CD4-positive, alpha-beta T cell (primary cell): ENCODE measurements at places on chromosomes 4 and X.
A peak's percentile ranks its signal among the peaks of the same experiment; 100 is the strongest.

GRCh38 chrX:39755143-39756032, 342.4 kb downstream of the BCOR start:
- no peak for DNase-seq

- DNase-seq = no peak
Observed at GRCh38 chr4:10203851-10204250, 87.3 kb upstream of the WDR1 start.

GRCh38 chr4:159508917-159509500, 406.1 kb downstream of the RAPGEF2 start:
- DNase-seq = no peak

DNA sequence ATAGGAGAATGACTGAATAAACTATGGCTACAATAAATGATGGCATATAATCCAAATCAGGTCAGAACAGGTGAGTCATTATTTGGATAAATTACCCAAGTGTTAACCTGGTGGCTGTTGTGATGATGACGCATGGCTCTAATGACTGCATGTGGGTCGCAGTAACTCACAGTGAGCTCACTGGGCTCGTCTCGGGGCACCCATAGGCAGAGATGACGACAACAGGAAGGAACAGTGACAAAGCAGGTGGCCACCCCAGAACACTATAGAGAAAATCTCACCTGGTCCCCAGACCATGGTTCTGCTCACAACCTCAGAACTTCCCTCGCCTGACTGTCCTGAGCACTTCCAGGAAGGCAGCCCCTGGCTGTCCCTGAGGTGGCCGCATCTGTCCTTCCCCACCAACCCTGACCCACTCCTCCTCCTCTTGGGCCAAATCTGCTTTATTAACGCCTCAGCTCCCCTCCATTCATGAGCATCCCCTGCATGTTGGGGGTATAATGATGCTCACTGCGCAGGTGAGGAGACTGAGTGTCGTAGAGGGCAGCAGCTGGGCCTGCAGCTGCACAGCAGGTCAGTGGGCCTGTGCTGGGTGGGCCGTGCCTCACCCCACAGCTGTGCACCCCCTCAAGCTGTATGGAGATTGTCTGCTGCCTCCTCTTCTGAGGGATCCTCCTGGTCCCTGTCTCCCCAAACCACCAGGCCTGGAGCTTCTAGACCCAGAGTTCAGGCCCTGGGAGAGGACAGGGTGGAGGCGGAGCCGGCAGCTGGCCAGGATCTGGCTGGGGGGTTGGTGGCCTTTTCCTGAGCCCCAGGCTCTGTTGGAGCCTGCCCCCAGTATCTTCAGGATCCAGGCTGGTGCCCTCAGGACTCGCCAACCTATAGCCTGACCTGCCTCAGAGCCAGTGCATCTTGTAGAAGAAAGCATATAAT, 30.9 kb upstream of the FAM156A start:
- no peak for DNase-seq

- DNase-seq = no peak
Observed at GRCh38 chr4:129326571-129327460, 230.9 kb downstream of the C4orf33 start.

DNA sequence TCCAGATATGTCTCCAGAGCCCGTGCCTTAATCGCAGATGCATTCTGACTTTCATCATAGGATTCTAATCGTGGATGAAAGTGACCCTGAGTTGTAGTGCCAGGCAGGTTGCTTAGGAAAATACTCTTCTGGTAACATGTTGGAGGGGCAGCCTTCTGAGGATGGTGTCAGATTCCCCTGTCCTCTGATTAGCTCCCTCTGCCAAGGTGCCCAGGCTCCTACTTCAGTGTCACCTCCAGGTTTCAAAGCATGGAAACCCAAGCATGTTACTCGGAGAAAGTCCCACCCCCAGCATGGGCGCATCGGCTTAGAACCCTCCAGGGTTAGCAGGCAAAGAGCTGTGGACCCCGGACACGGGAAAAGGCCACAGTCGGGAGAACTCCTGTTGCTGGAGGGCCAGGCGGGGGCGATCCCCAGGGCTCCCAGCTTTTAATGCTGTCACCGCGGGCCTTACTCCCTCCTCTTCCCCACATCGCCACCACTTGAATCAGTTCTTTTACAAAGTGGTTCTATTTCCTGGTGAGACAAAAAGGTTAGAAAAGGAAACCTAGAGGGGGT, 44.5 kb downstream of the TRIM2 start:
- no peak for DNase-seq

DNA sequence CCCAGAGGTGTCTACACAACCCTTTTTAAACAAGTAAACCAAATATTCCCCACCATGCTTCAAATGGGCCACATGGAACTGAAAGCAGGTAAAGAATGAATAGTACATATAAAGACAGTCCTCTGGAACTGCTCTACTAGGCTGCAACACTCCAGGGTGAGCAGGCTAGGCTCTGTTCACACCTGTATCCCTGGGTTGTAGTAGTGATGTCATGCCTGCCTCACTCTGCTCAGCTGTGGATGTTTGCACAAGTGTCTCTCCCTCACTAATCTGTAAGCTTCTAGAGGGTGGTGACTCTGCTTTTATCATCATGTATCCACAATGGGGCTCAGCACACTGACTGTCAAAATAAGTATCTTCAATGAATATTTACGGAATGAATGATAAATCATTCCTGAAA, 20.4 kb downstream of the LEF1 start:
- peak; percentile 49 for DNase-seq

DNA sequence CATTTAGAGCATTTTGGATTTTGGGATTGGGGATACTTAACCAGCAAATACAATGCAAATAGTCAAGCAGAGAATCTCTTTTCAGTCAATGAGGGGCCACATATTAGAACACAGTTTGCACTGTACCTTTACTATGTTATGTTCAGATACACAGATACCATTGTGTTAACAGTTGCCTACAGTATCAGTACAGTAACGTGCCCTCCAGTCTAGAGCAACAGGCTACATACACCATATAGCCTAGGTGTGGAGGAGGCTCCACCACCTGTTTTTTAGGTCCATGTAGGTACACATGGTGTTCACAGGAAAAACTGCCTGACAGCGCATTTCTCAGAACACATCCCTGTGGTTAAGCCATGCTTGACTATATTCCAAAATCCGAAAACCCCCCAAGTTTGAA, 9.1 kb downstream of the GRPEL1 start:
- no peak for DNase-seq

DNA sequence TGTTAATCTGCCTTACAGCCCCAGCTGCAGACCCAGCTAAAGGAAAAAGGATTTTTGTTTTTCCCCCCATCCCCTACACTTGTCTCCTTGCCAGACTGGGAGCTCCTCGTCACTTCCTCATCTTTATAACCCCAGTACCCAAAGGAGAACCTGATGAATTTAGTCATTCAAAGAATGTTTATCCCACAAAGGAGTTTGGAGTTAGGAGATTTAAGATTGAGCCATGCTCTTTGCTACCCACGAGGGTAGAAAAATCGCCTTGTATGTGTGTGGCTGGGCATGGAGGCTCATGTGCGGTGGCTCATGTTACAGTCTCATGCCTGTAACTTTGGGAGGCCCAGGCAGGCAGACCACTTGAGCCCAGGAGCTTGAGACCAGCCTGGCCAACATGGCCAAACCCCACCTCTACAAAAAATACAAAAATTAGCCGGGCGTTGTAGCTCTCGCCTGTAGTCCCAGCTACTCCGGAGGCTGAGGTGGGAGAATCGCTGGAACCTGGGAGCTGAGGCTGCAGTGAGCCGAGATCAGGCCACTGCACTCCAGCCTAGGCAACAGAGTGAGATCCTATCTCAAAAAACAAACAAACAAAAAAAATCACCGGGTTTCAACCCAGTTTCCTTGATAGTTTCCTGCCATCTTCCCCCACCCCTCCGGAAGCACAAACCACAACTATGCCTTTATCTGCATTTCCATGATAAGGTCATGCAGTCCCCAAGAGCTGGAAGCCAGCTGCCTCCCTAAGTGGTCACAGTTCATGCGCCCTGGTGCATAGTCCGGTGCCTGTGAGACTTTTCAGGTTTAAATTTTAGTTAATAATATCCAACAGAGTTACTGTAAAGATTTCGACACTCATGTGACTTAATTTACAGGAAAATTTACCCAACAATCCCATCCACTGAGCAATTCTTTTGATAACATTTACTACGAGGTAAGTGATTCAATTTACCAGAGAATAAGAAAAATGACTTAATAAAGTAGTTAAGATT, 1.5 kb downstream of the CFAP97 start:
- DNase-seq = peak; percentile 41

GRCh38 chrX:15953801-15954200, 99.2 kb upstream of the AP1S2 start:
- DNase-seq = no peak

GRCh38 chrX:107632346-107632745, 4.0 kb downstream of the PRPS1 start:
- DNase-seq = no peak

DNA sequence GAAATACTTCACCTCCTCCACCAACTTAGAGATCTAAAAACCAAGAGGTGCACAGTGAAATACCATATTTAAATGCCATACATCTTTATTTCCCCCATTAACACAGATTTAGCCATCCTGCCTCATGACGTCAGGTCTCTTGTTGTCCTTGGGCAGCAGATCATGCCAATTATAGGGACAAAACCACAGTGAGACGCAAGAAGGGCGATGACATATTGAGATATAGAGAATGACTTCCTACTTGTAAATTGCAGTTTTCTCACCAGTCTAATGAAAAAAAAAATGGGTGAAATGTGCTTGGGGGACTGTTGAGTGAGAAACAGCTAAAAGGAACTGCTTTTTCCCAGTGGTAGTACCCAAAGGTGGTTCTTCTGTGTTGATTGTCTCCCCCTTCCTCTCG, 24.3 kb downstream of the RS1 start:
- no peak for DNase-seq

DNA sequence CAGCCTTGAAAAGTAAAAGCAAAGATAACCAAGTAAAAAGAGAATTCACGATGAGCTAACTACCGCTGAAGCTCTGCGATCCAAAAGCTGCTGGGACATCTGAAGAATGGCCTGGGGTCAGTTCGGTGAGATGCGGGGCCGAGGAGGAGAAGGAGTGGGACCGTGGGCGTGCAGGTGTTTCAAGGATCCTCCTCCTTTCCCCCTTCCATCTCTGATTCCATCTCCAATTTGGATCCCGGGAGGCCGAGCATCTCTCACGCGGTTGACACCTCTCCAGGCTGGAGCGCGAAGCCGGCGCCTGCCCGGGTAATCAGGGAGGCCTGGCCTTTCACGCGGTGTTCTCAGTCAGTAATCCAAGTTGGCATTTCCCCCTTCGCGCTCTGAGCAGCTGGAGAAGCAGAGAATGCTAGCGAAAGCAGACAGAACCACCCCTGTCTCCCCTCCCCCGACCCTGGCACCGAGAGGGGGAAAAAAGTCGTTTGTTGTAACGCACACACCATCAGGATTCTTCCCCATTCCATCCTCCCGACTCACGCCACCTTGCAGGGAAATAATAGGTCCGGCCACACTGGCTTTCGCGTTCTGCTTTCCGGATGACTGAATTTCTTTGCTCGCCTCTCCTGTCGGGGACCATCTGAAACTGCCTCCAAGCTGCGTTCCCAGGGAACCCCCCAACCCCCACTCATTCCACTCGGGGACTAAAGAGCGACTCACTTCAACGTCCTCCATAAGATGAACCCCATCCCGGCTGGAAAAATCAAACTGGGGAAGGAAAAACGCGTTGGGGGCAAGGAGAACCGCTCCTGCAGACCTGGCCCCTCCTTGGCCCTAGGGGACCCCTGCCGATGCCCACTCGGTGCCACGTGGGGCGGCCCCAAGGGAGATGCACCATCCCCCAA, 6.5 kb downstream of the NEUROG2 start:
- DNase-seq = no peak

DNA sequence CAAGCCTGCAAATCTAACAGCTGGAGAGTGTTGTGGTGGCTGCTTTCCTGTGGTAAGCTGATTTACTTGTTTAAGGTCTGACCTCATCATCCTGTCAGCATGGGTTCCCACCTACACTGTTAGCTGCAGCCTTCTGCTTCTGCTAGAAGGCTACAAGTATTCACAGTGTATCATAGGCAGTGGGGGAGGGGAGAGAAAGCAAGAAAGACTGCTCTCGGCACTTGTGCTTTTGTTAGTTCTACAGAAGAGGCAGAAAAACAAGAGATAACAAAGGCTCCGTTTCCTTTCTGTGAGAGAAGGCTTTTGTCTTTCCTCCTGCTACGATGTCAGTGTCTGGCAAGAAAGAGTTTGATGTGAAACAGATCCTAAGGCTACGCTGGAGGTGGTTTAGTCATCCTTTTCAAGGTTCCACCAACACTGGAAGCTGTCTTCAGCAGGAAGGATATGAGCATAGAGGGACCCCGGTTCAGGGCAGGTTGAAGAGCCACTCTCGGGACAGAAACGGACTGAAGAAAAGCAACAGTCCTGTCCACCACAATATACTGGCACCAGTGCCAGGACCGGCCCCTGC, at the start of gene KLHL4:
TSS of gene KLHL4 (plus strand) at position 232 of the 571 bp plus-strand sequence. CDS start at position 324, 92 bp downstream.
- DNase-seq = no peak

- no peak for DNase-seq
Observed at GRCh38 chr4:26349496-26349895, 28.7 kb downstream of the RBPJ start.

GRCh38 chr4:85081196-85081595, 114.7 kb upstream of the WDFY3 start:
- DNase-seq = no peak

DNA sequence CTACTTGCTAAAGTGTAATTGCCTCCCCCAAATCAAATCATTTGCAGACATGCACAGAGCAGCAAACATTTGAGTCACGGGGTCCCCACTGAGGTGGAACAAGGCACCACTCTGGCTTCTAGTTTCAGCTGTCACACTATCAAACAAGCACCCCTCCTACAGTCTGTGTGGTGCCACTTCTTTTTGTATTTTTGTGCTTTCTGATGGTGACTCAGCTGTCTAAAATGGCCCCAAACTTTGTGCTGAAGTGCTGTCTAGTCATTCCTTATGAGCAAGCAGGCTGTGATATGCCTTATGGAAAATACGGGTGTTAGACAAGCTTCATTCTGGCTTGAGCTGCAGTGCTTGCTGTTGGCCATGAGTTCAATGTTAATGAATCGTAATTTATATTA, 15.4 kb downstream of the IGFBP7 start:
- no peak for DNase-seq

- DNase-seq = no peak
Observed at GRCh38 chrX:20595928-20596575, 329.3 kb upstream of the RPS6KA3 start.

DNA sequence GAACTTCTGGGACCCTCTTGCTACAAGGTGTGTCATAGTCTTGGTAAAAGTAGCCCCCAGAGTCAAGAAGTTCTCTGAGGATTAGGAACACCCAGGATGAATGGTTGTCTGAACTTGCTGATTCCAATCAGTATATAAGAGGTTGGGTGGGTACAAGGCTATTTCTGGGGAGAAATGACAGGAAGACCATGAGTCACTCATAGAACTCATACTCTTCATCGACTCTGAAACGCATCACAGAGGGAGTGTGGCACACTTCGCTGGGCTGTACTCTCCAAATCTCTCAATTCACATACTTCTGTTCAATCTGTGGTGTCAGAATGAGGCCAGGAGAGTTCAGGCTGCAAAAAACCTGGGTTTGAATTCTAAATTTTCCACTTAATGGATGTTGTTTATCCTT, 193.2 kb upstream of the LEF1 start:
- no peak for DNase-seq

- no peak for DNase-seq
Observed at GRCh38 chr4:140523370-140523856, 555 bp upstream of the ELMOD2 start.

GRCh38 chr4:169963998-169964397, 62.2 kb downstream of the MFAP3L start:
- no peak for DNase-seq
